ENCODE measurements at places on chromosomes 2 and 18. TPM values are rescaled to one million over a fixed set of nuclear protein-coding genes. Genes with fewer than 3 reads are reported as not detected.

DNA sequence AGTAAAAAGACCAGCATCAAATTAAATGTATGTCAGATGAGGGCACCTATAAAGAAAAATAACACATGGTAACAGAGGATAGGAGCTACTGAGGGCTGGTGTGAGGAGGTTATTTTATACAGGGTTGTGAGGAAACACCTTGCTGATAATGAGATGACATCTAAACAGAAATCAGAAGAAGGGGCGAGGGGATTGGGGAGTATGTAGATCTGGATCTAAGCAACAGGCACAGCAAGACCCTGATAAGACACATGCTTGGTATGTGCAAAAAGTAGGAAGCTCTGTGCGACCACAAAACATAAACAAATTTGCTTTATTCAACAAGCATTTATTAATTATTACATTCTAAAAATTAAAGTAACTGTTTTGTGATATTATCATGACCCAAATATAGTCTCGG, 295.4 kb downstream of the ZEB2 start:
- ATAC-seq = no peak

DNA sequence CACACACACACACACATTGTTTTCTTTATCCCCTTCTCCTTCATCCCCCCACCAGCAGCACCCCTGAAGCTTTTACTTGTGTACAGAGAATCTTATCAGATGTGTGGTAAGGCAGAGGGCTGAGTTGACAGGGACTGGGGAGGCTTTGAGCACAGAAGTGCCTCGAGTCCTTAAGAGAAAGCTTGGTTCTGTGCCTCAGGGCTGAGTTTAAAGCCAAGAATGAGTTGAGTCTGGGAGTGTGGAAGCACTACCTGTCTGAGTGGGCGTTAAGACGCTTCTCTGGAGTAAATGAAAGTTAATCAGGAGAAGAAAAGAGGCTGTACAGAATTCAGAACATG, 2.7 kb downstream of the ID2 start:
- ATAC-seq = no peak

GRCh38 chr2:20490300-20491181, 43.7 kb downstream of the RHOB start:
- ATAC-seq = peak; percentile 91

- ATAC-seq = no peak
Observed at GRCh38 chr18:48835119-48835518, 115.6 kb downstream of the SMAD7 start.

TSPYL6 gene
- not detected for total RNA-seq

DOCK10 gene
- total RNA-seq = 10.1 TPM

DNA sequence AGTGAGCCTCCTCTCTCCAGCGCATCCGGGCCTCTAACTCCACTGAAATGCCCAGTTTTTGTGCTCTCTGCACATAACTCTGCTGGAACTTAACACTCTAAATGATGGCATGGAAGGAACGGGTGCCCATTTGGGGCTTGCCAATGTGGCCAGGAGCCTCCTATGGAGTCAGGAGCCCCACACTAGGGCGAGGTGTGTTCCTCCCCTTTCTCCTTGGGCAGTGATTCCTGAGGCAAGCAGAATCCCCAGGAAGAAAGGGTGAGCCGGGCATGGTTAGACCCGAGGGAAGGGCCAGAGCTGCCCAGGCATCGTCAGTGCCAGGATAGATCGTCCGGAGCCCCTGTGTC, 63.0 kb downstream of the DDX1 start:
- ATAC-seq = no peak

- no peak for ATAC-seq
Observed at GRCh38 chr2:20488201-20488641, 41.3 kb downstream of the RHOB start.

- no peak for ATAC-seq
Observed at GRCh38 chr2:234401426-234401825, 95.5 kb downstream of the ARL4C start.

GRCh38 chr18:62723666-62724281, 8.4 kb downstream of the PHLPP1 start:
- no peak for ATAC-seq

- ATAC-seq = no peak
Observed at GRCh38 chr18:61400016-61400635, 66.9 kb downstream of the CDH20 start.

- ATAC-seq = peak; percentile 54
Observed at GRCh38 chr2:112031473-112032223, 23.4 kb upstream of the TMEM87B start.

GRCh38 chr18:58915006-58915799, 50.5 kb downstream of the ZNF532 start:
- ATAC-seq = no peak

GRCh38 chr2:63192889-63193774, 142.5 kb downstream of the OTX1 start:
- no peak for ATAC-seq

DLGAP1 gene
- total RNA-seq = 0.50 TPM

All from gastroesophageal sphincter (tissue), 4 donors.